ENCODE measurements at places on chromosomes 5 and 9.

- DNase-seq: no peak
Observed at GRCh38 chr9:95250462-95251221, 66.9 kb downstream of the FANCC start.

DNA sequence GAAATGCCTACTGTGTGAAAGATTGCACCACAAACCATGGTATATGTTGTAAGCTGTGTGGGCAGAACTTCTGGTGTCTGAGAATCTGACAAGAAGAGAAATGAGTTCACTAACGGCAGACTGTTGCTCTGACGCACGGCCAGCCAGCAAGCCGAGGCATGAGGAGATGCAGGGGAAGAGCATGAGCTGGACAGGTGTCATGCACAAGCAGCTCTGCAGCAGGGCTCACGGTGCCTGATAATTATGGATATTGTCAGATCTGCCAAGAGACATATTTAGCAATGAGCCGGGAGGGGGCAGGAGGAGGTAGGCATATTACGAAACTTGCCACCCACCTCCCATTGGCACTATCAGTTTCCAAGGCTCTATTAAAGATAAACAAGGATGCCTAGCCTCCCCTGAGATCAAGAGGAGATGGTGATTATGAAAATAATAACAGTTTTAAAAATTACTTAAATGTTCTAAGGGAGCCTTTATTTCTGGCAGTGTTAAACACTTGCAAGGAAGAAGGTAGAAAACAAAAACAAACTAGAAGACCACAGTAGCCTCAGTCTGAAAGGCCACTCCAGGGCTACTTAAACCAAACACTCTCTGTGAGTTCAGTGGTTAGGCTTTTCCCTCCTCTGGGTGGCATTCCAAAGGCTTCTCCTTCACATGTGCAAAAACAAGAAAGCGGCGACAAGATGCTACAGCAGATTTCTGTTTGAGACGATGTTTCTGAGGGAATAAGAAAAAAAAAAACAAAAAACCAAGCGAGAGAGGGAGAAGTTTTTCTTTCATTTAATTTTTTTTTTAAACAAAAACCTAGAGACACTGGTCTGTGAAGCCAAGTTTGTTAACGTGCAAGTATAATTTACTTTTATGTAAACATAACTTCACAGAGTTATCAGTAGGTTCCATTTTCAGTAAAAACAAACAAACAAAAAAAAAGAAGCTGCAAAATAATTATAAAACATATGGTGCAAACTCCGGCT is 339.5 kb downstream of the BNC2 start:
- DNase-seq: no peak

DNA sequence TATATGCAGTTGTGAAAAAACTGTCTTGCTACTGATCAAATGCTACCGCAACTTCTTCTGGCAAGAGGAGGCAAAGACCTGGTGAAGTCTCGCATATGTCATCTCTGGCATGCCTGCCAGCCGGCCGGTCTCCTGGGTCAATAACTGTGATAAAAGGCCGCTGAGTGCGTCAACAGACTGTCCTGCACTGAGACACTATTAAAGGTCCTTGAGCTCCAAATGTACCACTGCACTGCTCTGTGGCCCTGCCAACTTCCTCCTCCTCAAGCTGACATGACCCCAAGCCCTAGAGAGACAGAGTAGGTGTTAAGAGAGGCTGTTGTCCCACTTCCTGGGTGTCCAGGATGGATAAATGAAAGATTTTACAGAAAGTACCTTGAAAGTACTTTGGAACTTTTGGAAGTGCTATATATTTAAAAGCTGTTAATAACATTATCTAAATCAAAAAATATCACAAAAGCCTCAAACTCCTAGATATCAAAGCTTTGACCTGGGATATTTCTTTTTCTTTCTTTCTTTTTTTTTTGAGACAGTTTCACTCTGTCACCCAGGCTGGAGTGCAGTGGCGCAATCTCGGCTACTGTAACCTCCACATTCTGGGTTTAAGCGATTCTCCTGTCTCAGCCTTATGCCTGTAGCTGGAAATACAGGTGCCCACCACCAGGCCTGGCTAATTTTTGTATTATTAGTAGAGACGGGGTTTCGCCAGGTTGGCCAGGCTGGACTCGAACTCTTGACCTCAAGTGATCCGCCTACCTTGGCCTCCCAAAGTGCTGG is 31.5 kb downstream of the RAPGEF1 start:
- no peak for DNase-seq

DNA sequence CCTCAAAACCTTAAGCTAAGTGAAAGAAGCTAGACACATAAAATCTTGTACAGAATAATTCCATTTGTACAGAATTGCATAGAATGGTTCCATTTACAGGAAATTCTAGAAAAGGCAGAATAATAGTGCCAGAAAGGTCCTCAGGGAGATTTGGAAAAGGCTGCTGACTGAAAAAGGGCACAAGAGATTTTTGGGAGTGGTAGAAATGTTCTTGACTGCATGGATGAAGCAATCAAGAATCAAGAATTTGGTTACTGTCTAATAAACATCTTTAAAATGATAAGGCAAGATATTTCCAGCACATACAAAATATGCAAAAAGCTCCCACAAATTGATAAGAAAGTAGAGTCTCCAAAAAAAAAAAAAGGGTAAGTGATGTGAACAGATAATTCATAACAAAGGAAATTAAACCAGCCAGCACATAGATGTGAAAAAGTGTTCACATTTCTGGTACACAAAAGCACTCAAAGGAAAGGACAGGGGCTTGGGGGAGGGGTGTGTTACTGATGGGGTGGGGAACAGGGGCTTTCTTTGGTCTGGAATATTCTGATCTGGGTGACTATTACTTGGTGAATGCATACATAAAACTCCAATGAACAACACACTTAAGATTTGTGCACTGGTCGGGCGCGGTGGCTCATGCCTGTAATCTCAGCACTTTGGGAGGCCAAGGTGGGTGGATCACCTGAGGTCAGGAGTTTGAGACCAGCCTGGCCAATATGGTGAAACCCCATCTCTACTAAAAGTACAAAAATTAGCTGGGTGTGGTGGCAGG is 85.2 kb downstream of the SHC3 start:
- no peak for DNase-seq

GRCh38 chr5:72749362-72749997 is 67.0 kb upstream of the TNPO1 start:
- DNase-seq: no peak

GRCh38 chr5:62042007-62042406 is 264.0 kb upstream of the KIF2A start:
- no peak for DNase-seq

- DNase-seq: no peak
Observed at GRCh38 chr9:17900606-17901005, 321.7 kb downstream of the SH3GL2 start.

- DNase-seq: no peak
Observed at GRCh38 chr5:93583768-93584595, 960 bp downstream of the NR2F1 start.

DNA sequence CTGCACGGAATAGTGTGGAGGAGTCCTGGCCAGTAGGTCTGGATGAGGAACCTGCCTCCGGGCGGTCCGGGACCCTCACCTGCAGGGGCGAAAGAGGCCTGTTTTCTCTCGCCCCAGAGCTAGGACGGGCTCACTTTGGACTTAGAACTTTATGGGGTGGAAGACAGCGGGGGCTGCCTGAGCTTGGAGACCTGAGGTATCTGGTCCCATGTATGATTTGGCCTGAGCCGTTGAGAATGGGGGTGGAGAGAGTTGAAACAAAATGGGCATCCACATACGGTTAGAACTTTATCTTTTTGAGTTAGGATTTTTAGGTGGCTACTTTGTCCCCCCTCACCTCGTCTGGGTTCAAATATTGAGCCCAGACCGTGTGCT is 681 bp upstream of the ETF1 start:
- DNase-seq: no peak

- DNase-seq: no peak
Observed at GRCh38 chr5:107068782-107069181, 602.0 kb downstream of the EFNA5 start.

GRCh38 chr5:53482717-53483638 is 2.5 kb downstream of the FST start:
- DNase-seq: no peak

DNA sequence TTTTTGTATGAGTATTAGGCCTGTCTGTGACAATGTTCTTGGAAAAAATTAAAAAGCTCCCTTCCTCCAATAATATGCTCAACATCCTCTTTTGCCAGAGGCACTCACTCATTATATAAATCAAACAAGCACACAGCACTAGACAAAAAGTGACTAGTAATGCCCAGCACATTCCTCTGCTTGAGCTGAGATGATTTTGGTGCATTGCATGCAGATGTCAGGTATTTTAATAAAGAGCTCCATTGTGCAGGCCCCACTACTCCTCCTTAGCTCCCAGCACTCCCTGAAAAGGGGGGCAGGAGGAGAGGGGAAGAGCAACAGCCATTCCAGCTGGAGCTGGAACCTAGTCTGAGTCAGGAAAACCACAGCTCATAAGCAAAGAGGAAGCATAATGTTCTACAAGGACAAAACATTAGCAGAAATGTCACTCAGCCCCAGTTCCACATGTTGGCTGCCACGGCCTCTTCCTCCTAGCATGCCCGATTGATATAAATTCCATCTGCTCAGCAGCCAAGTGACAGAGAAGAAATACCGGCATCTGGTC is 348.5 kb downstream of the BNC2 start:
- DNase-seq: no peak

GRCh38 chr9:71830929-71831328 is 62.6 kb upstream of the CEMIP2 start:
- no peak for DNase-seq

GRCh38 chr5:141717043-141717442 is 35.0 kb upstream of the ARAP3 start:
- DNase-seq: no peak

GRCh38 chr5:52521236-52521635 is 266.5 kb upstream of the ITGA1 start:
- no peak for DNase-seq

DNA sequence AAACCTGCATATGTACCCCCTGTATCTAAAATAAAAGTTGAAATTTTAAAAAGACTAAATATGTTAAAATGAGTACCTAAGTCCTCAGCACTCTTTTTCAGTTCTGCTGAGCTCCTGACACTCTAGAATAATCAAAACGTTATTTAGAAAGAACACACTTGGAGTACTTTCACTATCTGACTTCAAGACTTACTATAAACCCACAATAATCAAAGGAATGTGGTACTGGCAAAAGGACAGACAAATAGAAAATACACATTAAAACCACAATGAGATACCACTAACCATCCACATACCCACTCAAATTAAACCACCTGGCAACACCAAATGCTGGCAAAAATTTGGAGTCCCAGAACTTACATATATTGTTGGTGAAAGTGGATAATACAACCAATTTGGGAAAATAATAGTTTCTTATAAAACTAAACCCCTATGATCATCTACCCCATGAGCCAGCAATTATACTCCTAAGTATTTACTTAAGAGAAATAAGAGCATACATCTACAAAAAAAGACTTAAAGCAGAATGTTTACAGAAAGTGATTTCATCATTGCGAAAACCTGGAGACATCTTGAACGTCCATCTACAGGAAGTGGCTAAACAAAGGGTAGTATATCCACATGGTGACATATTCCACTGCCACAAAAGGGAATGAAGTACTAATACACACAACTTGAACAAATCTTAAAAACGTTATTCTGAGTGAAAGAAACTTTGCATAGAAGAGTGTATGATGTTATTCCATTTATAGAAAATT is 12.8 kb upstream of the PRSS3 start:
- no peak for DNase-seq

DNA sequence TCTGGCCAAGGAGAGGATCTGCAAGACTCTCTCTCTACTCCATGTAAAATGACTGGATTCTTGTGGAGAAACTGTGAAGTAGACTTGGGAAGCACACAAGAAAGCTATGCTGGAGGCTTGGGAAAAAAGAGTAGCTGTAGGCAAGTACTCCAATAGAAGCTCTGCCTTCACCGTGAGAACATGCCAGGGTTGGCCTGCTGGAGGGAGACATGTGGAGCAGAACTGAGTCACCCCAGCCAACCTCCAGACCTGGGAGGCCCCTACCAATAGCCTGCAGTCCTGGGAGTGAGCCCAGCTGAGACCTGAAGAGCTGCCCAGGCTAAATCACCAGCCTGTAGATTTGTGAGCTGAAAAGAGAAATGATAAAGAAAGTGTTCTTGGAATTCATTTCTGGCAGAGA is 66.6 kb downstream of the DEPDC1B start:
- no peak for DNase-seq

- peak; percentile 55 for DNase-seq
Observed at GRCh38 chr9:100011062-100011681, 87.6 kb downstream of the ERP44 start.

- no peak for DNase-seq
Observed at GRCh38 chr9:36543916-36544315, 28.8 kb upstream of the MELK start.

DNA sequence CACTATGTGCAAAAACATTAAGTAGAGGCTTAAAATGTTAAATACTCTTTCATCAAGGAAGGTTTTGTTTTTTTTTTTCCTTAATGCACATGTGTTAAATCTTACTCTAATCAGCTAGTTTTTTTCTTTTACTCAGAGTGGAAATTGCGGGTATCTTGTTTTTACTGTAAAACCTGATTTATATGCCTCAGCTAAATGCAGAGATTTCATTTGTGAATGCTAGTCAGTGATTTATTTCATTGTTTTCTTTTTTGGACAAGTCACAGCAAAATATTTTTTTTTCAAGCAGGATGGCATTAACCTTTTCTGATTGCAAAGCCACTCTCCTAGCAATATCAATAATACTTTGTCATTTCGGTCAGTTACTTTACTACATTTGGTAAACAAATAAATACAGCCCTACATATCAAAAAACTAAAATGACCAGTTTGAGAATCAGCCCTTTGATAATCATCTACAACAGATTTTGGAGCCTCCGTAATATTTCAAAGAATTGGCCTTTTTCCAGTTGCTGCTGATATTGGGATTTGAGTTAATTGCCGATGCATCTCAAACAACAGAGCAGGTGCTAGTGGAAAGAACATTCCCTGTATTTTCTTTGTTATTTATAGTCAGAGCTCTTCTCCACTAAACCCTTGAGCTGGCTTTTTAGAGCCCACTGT is 579.2 kb upstream of the ZNF608 start:
- DNase-seq: no peak

DNA sequence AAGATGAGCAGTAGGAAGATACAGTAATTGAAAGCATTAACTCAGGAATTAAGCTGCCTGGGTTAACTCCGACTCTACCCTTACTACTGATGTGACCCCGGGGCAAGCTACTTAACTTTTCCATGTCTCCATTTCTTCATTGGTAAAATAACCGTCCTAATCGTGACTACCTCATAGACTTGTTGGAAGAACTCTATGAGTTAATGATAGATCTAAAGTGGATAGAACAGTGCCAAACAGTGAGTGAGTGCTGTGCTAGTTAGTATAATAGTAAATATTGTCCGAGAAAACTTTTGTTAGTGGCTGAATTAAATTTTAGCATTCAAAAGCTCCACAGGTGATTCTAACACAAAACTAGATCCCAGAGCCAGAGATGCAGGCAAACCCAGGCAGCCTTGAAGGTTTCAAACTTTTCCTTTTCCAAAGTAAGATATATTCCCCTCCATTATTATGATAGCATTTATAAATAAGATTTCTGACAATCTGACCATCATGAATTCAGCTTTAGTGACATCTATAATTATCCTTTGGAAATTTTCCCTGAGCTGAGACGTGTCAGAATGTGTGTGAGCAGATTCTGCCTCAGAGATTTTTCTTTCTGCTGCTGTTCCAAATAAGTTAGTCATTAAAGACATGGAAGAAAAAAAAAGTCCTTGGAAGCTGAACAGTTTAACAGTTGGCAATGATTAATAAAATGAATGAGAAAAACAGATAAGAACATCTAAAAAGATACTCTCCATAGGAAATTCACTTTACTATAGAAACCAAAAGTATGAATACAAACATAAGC is 369.5 kb downstream of the PRELID2 start:
- no peak for DNase-seq

- DNase-seq: no peak
Observed at GRCh38 chr5:102536323-102536928, 37.6 kb upstream of the SLCO6A1 start.
